ENCODE measurements at places on chromosomes 2 and 18.

- no peak for DNase-seq
Measured at GRCh38 chr18:23494992-23495391, 8.3 kb upstream of the RMC1 start.

GRCh38 chr2:1750933-1751766, 6.8 kb upstream of the PXDN start:
- DNase-seq, result peak; percentile 65

DNA sequence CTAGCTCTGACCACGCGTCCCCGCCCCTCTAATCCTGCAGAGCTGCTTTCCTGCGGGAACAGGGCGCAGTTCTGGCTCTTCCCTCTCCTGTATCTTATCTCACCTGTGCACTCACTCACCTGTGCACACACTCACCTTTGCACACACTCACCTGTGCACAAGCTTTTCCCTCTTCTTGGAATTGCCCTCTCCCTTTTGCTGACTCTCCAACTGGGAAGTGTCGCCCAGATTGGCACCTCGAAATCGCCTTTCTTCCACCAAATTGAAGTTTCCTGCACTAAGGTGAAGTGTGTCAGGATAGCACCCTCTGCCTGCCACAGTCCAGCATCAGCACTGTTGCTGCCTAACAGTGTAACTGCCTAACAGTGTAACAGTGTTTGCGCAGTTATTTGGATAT, 566 bp upstream of the CMPK2 start:
- DNase-seq, result no peak

DNA sequence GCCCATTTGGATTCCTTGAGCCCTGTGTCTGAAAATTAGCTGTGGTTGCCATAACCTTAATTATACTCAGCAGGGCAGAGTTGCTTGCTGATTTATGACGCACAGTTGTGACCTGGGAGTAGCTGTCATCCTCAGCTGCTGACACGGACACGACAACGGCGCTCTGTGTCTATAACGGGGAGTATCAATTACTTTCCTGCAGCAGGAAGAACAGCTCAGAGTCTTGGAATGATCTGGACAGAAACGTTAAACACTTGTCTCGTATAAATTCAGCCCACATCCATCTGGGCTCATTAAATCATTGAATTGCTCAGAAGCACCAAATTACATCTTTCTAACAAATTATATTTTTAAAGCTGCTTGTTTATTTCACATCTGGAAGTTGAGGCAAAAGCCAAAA, 116.3 kb downstream of the SEPTIN10 start:
- no peak for DNase-seq

DNA sequence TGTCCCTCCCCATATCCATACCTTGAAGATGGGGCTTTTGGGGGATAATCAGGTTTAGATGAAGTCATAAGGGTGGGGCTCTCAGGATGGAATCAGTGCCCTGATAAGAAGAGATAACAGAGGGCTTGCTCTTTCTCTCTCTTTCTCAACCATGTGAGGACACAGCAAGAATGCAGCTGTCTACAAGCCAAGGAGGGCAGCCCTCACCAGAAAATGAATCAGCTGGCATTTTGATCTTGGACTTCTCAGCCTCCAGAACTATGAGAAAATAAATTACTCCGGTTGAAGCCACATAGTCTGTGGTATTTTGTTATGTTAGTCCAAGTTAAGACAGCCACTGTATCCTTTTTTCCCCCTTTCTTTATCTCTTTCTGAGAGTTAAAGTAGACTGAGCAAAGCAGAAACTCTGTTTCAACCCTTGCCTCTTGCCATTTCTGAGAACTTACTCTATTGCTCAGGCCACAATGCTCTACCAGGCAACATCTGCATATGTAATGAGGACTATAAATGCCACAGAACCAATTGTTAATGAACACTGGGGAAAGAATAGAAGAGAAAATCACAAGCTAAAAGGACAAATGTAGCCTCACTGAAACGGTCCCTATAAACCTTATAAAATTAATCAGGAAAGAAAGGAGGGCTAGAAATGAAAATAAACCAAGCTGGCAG, 56.9 kb downstream of the SRBD1 start:
- no peak for DNase-seq

- no peak for DNase-seq
Measured at GRCh38 chr2:55869637-55870325, 53.8 kb downstream of the EFEMP1 start.

DNA sequence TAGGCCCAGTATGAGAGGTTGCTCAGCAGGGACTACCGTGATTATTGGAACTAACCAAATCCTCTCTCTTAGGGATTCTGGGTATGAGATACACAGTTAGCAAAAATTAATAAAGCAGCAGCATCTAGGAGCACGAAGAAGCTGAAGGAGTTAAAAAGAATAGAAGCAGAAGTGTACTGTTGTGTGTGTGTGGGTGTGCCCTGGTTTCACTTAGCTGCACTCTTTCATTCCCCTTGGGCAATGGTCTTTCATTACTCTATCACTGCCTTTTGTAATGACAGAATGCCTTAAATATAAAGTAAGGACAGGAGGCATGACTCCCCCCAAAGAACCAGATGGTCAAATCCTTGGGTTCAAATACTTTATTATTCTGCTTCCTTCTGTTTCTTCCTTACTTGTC, 115.9 kb upstream of the CD302 start:
- DNase-seq, result no peak

DNA sequence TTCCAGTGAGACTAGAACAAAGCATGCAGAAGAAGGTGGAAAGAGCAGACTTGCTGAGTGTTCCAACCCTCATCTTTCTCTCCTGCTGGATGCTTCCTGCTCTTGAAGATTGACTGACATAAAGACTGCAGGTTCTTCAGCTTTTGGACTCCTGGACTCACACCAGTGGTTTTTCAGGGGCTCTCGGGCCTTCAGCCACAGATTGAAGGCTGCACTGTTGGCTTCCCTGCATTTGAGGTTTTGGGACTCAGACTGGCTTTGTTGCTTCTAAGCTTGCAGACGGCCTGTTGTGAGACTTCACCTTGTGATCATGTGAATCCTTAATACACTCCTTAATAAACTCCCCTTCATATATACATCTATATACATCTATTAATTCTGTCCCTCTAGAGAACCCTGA, 20.4 kb downstream of the VRK2 start:
- no peak for DNase-seq

DNA sequence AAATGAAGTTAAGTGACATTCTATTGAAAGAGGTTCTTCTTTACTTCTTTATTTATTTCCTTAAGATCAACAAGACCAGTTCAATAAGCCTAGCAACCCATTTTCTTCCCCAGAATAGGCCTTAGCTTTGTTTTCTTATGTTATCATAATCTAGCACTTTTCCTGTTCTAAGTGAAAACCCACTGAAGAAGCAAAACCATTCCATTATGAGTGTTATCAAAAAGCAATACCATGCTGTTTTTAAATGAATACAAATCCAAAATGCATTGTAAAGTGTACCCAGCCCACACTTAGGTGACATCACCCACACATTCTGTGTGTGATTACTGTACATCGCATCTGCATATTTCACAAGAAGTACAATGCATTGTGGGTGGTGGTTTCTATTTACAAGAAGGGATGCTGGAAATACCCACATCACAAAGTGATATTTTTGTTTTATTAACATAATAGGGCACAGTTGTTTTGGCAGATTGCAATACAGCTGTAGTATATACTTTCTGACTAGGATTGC, 679.5 kb downstream of the KCNJ3 start:
- no peak for DNase-seq

DNA sequence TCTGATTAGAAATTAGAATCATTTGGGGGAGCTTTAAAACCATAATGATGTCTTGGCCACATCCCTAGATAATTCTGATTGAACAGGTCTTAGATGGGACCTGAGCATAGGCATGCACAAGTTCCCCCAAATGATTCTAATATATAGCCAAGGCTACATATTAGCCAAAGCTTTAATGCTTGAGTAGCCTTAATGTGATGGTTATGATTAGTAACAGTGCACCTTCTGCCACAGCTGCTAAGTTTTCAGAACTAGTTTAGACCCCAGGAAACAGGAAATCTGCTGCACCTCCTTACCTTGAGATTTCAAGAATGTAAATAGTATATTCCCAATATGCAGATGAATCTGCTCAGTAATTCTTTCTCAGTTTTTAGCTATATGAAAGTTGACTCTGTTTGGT, 119.8 kb downstream of the PTPN4 start:
- no peak for DNase-seq

DNA sequence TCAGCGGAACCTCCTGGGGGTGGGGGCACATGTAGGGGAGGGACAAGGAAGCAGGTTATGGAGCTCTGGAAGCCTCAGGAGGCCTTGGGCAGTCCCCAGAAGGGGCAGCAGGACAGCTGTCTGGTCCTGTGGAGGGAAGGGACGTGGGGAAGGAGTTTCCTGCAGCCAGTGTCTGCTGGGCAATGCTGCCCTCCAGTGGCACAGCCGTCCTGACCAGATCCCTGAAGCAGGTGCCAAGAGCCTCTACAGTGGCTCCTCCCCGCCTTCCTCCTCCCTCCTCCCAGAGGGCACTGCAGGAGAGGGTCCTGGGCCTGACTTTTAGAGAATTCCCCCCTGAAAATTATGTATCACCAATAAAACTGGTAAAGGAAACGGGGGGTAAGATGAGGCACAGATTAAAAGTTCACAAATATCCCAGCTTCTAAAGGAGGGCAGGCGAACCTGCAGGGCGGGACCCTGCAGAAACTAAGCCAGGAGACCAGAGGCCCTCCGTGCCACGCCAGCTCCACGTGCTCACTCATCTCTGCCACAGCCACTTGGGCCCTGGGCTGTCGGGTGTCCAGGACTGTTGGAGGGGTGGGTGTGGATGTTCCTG, 258.5 kb downstream of the TWIST2 start:
- peak; percentile 64 for DNase-seq

DNA sequence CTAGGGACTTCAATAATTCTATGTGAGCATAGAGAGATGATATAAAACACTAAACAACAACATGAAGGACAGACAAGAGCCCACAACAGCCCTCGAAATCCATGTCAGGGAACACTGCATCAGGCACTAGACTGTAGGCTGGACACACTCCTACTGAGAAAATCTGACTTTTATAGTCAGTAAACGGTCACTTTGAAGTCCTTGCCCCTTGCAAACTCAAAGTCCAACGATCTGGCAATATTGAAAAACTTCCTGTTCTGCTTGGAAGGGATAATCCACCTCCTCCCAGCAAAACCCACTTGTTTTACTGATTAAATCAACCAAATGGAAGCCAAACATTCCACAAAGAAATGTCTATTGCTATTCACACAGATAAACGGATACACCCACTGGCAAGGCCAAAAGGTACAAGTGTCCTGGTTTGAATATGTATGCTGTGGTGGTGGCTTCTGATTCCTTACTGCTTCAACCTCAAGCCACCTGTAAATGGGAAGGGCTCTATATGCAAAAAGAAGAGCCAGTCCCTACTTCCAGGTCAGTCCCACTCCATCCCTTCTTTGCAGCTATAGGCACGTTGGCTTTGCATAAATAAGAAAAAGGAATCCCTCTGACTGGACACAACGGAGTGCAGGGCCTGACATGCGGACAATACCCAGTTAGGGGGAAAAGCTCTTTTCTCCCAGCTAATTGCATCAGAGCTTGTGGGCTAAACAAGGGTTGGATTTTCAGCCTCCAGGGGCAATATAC, 56.6 kb downstream of the STK39 start:
- no peak for DNase-seq

- no peak for DNase-seq
Measured at GRCh38 chr2:230671117-230671516, 41.5 kb upstream of the CAB39 start.

GRCh38 chr2:73971722-73972121, 13.0 kb upstream of the TET3 start:
- no peak for DNase-seq

GRCh38 chr2:40435426-40436092, 16.3 kb downstream of the SLC8A1 start:
- DNase-seq, result no peak

DNA sequence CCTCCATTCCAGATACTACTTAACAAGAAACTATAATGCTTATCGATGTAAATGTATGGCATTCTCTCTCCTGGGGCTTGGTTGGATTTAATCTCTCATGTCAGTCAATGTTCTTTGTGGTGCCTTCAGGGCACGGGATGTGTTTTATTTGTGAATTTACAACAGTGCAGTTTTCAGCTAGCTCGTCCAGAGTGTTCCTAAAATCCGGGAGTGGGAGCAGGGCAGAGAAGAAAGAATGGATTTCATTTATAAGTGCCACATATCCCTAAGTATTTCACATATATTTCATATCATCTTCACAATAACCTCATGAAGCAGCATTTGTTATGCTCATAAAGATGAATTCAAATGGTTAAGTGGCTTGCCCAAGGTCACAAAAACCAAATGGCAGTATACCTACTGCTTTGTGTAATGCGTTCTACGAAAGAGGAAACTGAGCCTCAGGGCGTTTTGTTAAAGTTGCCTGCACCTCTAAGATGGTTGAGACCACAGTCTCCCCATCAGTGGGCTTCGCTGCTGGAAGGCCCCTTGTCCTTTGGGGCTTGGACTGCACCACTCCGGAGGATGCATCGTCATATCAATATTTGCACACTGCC, 134.7 kb upstream of the MGAT5 start:
- no peak for DNase-seq

DNA sequence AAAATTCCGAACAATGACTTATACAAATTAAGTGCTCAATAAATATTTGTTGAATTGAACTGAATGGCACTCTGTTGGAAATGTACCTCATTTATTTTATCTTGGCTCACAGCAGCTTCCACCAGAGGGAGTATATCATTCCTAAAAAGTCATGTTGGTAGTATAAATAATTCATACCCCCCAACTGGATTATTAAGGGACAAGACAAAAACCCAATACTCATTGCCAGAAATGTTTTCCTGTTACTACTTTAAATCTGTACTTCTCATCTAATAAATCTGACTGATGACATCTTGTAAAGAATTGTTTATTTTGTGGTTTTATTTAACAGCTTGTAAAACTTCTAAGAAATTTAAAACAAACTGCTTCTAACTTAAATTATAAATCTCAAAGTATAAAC, 163.9 kb downstream of the CDH2 start:
- DNase-seq, result no peak

- no peak for DNase-seq
Measured at GRCh38 chr2:158894078-158894477, 74.4 kb upstream of the TANC1 start.

- DNase-seq, result no peak
Measured at GRCh38 chr18:73283032-73283431, 415.2 kb upstream of the NETO1 start.

GRCh38 chr2:10965241-10965843, 53.6 kb downstream of the KCNF1 start:
- no peak for DNase-seq

DNA sequence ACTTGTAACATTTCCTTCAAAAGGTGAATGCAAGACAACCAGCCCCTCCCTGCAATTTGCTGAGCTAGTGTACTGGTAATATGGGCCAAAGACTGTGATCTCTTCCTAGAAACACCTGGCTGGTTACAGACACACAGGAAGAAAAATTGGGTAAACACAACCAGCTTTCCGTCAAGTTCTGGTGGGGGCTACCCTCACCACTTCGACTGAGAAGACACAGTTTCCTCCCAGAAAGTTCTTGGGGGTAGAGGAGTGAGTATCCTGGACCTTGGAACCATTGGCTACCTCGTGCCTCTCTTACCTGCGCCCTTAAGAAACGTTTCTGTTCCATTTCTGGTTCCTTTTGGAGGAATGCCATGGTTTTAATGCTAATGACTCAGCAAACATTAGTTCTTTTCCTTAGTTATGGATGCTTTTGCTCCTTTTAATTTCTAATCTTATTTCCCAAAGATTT, 120.9 kb upstream of the DLX2 start:
- no peak for DNase-seq

Data from H1 (cell line).